Cardiac atrium fibroblast (primary cell): ENCODE measurements at places on chromosomes 2 and 18. TPM values are rescaled to one million over a fixed set of nuclear protein-coding genes. Genes with fewer than 3 reads are reported as not detected.

Gene MEP1B
- total RNA-seq: not detected in 2 replicates

Gene ZNF396
- total RNA-seq: 0.32 and 0.54 TPM in 2 replicates

Gene HOXD9
- total RNA-seq: not detected in 2 replicates

Gene CYP27C1
- 0.36 TPM in 1 of 2 replicates, not detected in the other for total RNA-seq

Gene ACMSD
- not detected in 2 replicates for total RNA-seq

Gene IKZF2
- 15.2 and 18.6 TPM in 2 replicates for total RNA-seq

Gene ZNF519
- total RNA-seq: under 0.01 and 4.9 TPM in 2 replicates

Gene SLC14A1
- 0.49 TPM in 1 of 2 replicates, not detected in the other for total RNA-seq

Gene DCDC2C
- not detected in 2 replicates for total RNA-seq

Gene MAP3K20
- 15.2 and 17.7 TPM in 2 replicates for total RNA-seq

Gene CAPN14
- total RNA-seq: 1.1 TPM in 1 of 2 replicates, not detected in the other

Gene NEU4
- not detected in 2 replicates for total RNA-seq

Gene IL36RN
- total RNA-seq: not detected in 2 replicates
